ENCODE measurements at places on chromosomes 3 and 15. TPM values are rescaled to one million over a fixed set of nuclear protein-coding genes. Genes with fewer than 3 reads are reported as not detected.

KLHL18 gene
- total RNA-seq: 30.3 TPM

DNA sequence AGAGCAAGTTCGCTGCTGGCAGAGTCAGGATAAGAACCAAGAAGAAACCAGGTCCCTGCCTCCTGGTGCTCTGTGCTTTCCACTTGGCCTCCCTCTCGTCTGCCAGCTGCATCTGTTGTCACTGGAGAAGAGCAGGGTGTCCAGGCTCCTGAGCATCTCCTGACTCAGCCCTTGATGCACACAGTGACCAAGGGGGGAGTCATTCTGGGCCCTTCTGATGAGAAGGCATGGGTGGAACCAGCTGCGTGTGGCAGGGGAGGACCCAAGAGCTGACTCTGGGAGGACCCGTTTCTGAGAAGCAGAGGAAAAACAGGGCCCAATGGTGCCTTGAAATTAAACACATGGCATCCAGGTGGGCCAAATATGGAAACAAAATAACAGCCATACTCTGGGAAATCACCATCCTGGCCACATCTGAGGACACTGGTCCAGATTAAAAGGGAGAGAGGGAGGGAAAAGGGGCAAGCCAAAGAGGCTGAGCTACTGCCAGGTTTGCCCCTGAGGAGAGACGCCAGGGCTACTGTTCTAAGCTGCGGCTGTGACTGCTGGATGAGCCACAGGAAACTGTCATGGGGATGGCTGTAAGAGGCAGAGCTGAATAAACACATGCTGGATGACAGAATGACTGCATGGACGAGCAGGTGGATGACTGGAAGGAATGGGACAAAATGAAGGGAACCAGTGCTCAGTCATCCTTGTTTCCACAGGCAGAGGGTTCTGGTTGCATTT, 58.1 kb upstream of the CA12 start:
- H3K4me3 ChIP-seq: no peak overlapping the region
- no peaks in the 10 kb centered on the region for H3K36me3 ChIP-seq
- no peak overlapping the region for H3K27ac ChIP-seq
- no peak for DNase-seq
- H3K4me1 ChIP-seq: peaks cover 10% of the 10 kb centered on the region
- no peaks in the 10 kb centered on the region for H3K27me3 ChIP-seq

GRCh38 chr3:52400275-52400793, 44.6 kb downstream of the SEMA3G start:
- H3K4me3 ChIP-seq: no peak overlapping the region
- H3K4me1 ChIP-seq: peaks cover 48% of the 10 kb centered on the region
- H3K27me3 ChIP-seq: no peaks in the 10 kb centered on the region
- peaks cover 59% of the 10 kb centered on the region for H3K36me3 ChIP-seq

DNA sequence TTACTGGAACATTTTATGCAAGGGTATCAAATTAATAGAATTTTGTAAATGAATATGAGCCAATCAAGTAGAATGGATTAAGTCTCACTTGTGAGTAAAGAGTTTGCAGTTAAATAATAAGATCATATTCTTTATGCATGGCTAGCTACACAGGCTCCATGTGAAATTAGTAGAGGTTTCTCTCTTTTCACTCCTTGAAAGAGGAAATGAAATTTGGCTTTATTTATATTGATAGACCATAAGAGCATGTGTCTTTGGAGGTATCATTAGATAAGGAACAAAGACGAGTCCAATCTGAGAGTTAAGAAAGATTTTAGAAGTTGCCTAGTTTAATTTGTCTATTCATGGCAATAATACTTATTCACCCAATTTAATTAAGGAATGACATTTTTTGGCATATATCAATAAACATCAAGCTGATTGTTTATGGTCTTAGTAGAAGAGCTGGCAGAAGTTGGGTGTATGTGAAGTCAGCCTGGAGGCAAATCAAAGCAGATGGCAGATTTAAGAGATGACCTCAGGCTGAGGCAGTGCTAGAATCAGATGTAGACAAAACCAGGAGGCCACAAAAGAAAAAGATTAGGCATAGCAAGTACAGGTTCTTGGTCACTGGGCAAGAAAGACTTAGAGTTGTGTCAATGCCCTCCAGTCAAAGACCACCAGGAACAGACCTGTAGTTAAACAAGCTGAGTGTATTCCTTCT, 406.5 kb upstream of the ARHGEF26 start:
- no peaks in the 10 kb centered on the region for H3K4me1 ChIP-seq
- no peak overlapping the region for H3K27ac ChIP-seq
- no peak overlapping the region for H3K4me3 ChIP-seq
- no peaks in the 10 kb centered on the region for H3K27me3 ChIP-seq
- no peaks in the 10 kb centered on the region for H3K36me3 ChIP-seq

DNA sequence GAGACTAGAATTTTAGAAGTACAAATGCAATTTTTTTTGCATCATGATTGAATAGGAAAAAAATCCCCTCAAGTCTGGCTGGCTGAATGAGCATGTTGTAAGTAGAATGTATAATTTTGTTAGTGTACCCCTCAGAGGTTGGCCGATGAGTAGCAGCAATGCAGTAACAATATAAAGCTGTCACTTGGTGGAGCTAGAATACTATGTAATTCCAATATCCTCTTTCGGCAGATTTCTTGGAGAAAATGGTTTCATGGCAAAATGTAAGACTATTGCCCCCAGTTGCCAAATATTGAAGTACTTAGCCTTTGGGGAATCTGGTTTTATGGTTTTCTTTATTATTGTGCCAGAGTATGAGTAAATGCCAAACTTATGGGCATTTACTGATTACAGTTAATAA, 39.8 kb upstream of the SGO1 start:
- H3K27ac ChIP-seq: no peak overlapping the region
- H3K27me3 ChIP-seq: no peaks in the 10 kb centered on the region
- no peaks in the 10 kb centered on the region for H3K36me3 ChIP-seq
- no peaks in the 10 kb centered on the region for H3K4me1 ChIP-seq

- H3K4me1 ChIP-seq: no peaks in the 10 kb centered on the region
- no peak overlapping the region for H3K4me3 ChIP-seq
- DNase-seq: no peak
- H3K36me3 ChIP-seq: no peaks in the 10 kb centered on the region
- H3K27ac ChIP-seq: no peak overlapping the region
- no peaks in the 10 kb centered on the region for H3K27me3 ChIP-seq
Measured at GRCh38 chr3:31013843-31014242, 119.4 kb upstream of the GADL1 start.
